ENCODE measurements at places on chromosomes 11 and 22.
A peak's percentile ranks its signal among the peaks of the same experiment; 100 is the strongest.

DNA sequence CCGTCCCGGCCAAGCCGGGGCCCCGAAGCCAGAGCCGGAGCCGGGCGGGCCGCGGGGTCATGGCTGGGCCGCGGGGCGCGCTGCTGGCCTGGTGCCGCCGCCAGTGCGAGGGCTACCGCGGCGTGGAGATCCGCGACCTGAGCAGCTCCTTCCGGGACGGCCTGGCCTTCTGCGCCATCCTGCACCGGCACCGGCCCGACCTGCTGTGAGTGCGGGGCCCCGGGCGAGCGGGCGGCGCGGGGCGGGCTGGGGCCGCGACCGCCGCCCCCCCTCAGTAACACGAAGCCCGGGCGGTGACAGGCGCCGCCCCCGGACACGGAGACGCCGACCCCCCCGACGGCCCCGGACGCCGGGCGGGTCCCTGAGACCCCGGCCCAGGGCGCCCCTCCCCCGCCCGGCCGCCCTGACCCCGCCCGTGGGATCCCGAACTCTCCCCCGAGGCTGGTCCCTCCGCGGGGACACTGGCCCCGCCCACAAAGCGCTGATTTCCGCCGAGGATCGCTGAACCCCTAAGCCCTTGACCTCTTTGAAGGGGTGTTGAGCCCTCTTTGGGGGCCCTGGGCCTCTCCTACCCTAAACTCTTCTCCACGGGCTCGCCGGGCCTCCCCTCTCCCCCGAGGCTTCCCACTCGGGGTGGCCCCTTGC is 389 bp downstream of the MICALL1 start:
- no peak for DNase-seq

DNA sequence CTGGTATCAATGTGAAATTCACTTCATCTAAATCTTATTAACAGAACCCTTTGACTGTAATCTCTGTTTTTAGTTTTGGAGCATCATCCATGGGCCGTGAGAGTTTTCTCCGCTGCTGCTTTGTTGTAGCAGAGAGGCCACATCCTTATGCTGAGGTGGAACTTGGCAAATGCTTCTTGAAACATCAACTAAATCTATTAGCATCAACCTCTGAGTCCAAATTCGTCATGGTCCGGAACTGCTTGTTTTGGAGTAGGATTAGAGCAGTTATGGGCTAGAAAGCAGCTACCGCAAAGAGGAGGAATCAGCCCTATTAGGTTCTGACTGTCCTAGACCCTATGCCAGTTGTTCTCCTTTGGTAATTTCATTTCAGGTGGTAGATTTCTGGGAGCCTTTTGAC is 117.7 kb downstream of the PGR start:
- DNase-seq: no peak

GRCh38 chr11:133577403-133577802 is 45.1 kb upstream of the OPCML start:
- DNase-seq: no peak

GRCh38 chr22:27776650-27776958 is 25.0 kb downstream of the MN1 start:
- DNase-seq: no peak

DNA sequence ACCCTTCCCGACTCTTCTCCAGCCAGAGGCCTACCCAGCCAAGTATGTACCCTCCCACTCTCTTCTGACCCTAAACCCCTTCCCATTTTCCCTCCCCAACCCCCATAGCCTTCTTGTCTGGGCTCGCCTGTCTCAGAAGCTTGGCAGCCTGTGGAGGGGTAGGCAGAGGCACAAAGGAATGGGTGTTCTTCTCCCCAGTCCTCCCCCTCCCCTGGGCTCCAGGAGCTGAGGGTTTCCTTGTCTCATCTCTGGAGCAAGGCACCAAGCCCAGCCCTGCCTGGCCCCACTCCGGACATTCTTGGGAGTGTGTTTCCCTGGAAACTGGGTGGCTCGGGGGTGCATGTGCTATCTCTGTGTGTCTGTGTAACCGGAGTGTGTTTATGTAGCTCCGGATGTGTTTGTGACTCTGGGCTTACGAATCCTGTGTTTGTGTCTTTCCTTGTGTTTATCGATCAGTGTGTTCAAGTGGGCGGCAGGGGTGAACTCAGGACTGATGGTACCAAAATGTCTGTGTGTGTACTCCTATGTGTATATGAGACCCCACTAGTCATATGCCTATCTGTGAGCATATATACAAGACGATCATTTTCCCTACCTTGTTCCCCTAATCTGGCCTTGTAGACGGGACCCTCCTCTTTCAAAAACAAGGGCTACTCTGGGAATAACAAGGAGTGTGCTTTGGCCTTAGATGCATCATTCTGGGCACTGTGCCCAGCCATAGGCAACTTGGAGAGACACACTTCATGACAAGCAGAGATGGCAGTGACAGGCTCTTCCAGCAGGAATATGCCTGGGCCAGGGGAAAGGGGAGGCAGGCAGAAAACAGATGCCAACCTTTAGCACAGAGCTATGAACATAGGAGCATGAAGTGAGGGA is 10.9 kb downstream of the PHLDB1 start:
- peak; percentile 60 for DNase-seq

Data from adrenal gland (tissue), 19 donors.